ENCODE measurements at places on chromosomes 4 and X.

- DNase-seq: no peak
Measured at GRCh38 chrX:16208601-16209000, 41.3 kb downstream of the MAGEB17 start.

DNA sequence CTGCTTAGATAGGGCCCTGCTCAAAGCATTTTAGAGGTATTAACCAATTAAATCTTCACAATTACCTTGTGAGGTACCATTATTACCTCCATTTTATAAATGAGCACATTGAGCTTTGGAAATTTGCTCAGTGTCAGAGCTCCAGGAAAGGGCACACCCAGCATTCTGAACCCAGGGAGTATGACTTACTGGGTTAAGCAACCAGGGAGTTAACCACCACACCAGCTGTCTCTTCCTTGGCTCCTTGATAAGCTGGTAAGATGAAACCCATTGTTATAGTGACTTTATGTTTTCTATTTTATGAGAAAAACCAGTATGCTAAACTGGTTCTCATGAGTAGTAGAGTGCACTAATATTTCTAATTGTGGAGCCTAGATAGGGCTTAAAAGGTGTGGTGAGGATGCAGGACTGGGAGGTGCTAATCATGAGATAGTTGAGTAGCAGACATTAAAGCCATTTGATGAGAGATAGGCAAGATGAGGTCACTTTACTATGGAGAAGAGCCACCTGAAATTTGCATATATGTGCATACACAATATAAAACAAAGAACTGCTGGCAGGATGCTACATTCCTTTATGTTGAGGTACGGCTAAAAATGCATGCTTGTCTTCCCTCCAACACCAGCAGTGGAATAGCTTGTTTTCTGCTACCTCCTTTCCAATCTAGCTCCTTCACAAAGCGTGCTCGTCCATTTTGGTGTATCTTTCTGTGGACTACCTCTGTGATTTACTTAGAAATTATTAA lies 556.1 kb downstream of the SPRY1 start:
- no peak for DNase-seq

GRCh38 chr4:30269850-30270249 lies 450.3 kb upstream of the PCDH7 start:
- no peak for DNase-seq

- no peak for DNase-seq
Measured at GRCh38 chr4:116862592-116862991, 222.8 kb downstream of the TRAM1L1 start.

GRCh38 chr4:541271-541670 lies 34.8 kb downstream of the TMEM271 start:
- DNase-seq: no peak

GRCh38 chr4:145898926-145899531 lies 39.6 kb downstream of the ZNF827 start:
- DNase-seq: no peak

DNA sequence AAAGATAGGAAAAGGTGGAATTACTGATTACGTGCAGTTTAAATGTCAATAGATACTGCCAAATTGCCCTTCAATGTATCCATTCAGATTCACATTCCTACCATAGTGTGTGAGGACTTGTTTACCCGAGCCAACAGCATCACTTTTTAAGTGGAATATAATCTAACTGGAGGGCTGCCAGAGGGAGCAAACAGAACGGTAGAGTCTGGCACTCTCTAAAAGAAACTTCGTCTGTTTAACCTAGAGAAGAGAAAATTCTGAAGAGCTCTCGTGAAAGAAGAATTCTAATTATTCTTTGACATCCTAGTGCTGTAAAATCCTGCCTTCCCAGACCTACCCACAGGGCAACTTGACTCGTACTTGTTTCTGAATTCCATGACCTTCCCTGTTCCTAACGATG lies 23.2 kb downstream of the SMIM43 start:
- DNase-seq: no peak

DNA sequence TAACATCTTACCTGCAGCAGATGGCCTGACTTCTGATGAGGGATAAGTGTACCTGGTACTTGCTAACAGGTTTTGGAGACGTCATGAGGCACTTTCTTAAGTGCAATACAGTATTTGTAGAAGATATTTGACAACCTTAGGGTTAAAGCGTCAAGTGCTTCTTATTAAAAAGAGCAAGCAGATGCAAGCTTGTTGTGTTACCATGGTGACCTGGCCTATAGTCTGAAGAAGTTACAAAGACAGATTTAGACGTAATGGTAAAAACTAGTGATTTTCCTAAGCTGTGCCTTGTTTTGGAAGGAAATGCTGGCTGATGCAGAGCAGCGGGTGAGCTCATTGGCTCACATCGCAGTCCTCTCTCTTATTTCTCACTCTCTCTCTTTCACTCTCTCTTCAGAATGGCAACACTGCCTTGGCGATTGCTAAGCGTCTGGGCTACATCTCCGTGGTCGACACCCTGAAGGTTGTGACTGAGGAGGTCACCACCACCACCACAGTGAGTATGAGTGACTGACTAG lies 243.6 kb downstream of the ANK2 start:
- no peak for DNase-seq

DNA sequence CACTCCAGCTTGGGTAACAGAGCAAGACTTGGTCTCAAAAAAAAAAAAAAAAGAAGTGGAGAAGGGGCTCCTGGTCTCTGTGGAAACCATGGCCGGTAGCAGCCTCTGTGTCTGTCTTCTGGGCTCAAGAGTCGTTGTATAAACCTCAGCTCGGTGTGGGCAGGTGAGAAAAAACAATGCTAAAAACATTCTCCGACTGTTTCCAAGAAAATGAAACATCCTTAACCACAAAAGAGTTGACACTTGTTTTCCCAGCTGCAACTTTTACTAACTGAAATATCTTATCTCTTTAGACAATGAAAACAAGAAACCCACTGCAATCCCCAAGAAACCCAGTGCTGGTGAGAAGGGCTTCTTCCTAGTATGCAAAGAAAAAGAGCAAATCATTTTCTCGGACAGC lies 26.2 kb downstream of the CD99 start:
- DNase-seq: no peak

- no peak for DNase-seq
Measured at GRCh38 chrX:69037786-69038185, 127.5 kb downstream of the PJA1 start.

GRCh38 chr4:25493466-25493865 lies 116.4 kb downstream of the ANAPC4 start:
- no peak for DNase-seq

GRCh38 chr4:182768838-182769237 lies 148.3 kb downstream of the DCTD start:
- DNase-seq: no peak

- no peak for DNase-seq
Measured at GRCh38 chr4:178414042-178414441, 971.8 kb upstream of the AGA start.

- DNase-seq: no peak
Measured at GRCh38 chrX:134746410-134746785, 88.1 kb upstream of the PLAC1 start.

GRCh38 chr4:15652841-15653240 lies 2.3 kb downstream of the FBXL5 start:
- DNase-seq: no peak
